ENCODE measurements at places on chromosomes 13 and 19. TPM values are rescaled to one million over a fixed set of nuclear protein-coding genes. Genes with fewer than 3 reads are reported as not detected.

GSK3A gene
- 15.0 TPM for total RNA-seq

ZNF723 gene
- total RNA-seq: not detected

CALR3 gene
- not detected for total RNA-seq

KCNC3 gene
- total RNA-seq: not detected

CEACAM16 gene
- total RNA-seq: not detected

STOML3 gene
- not detected for total RNA-seq

SLC7A10 gene
- not detected for total RNA-seq

Measured in articular chondrocyte of knee joint (primary cell).